ENCODE measurements at places on chromosomes 7 and 10.

DNA sequence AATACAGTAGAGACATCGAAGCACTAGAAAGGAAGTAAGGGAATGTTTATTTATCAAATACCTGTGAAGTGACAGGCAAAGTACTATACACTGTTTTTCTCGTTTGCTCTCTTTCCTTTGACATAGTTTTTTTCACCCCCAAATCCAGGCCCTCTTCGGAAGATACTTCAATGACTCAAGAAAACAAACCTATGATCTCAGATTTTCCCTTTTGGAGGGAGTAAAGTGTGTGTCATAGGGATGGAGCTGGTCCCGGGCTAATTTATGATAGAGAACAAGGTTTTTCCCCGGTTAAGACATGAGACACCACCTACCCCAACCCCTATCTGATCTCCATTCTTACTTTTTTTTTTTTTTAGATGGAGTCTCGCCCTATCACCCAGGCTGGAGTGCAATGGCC, 61.7 kb downstream of the MAP3K8 start:
- DNase-seq: no peak

DNA sequence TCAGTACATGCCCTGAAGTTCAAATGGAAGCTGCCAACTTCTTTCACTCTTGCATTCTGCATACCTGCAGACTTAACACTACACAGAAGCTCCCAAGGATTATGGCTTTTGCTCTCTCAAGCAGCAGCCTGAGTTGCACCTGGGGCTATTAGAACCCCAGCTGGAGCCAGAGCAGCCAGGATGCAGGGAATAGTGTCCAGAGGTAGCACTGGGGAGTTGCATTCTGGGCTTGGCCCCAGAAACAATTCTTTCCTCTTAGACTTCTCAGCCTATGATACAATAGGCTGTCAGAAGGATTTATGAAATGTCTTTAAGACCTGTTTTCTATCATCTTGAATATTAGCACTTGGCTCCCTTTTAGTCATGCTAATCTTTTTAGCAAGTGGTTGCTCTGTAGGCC, 886.7 kb upstream of the GHITM start:
- DNase-seq: peak; percentile 47

- no peak for DNase-seq
Measured at GRCh38 chr10:20110125-20111100, 294.2 kb downstream of the PLXDC2 start.

DNA sequence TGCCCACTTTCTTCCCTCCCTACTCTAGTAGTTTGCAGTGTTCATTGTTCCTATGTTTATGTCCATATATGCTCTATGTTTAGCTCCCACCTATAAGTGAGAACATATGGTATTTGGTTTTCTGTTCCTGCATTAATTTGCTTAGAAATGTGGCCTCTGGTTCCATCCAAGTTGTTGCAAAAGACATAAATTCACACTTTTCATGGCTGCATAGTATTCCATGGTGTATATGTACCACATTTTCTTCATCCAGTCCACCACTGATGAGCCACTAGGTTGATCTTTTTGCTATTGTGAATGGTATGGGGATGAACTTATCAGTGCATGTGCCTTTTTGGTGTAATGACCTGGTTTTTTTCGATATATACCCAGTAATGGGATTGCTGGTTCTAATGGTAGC, 1089.1 kb downstream of the GRM8 start:
- no peak for DNase-seq

DNA sequence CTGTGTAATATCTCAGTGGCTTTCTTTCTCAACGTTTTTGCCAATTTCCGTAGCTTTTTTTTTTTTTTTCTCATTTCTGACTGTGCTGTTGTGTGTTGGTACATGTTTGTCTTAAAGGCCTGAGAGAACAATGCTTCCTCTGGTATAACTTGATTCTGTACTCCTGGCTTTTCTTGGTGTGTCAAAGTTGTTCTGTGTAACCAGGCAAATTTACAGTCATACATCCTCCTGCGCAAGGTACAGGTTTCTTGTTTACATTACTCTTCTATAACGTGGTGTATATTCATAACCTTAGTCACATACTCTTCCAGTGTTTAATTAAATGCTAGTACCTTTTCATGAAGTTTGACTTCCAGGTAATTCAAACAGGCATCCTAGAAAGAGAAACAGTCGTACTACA, 8.3 kb upstream of the ARHGAP12 start:
- DNase-seq: no peak

GRCh38 chr10:421170-421569, 268.3 kb downstream of the DIP2C start:
- no peak for DNase-seq

GRCh38 chr10:52410916-52411315, 96.8 kb downstream of the DKK1 start:
- no peak for DNase-seq

GRCh38 chr10:111532139-111532538, 455.3 kb downstream of the ADRA2A start:
- no peak for DNase-seq

DNA sequence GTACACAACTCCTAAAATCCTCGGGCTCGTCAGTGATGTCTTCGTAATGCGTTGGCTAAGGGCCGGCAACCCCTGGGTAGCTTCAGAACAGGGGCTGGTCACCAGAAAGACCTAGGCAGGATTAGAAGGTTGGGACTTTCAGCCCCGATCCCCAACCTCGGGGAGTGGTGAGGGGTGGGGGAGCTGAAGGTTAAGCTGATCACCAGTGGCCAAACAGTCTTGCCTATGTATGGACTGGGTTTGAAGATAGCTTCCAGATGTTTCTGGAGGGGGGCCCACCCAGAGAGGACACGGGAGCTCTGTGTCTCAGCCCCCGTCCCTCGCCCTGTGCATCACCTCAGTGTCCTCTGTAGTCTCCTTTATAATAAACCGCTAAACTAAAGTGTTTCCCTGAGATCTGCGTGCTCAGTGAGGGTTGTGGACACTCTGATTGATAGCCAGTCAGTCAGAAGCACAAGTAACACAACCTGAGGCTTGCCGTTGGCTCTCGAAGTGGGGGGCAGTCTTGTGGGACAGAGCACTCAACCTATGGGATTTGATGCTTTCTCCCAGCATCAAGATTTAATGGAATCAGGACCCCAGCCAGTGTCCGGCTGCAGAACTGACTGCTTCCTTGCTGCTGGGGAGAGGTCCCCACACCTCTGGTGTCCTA, 10.0 kb downstream of the PPP2R2D start:
- DNase-seq: no peak

- DNase-seq: peak; percentile 59
Measured at GRCh38 chr7:6614953-6615722, at the start of gene ZNF853. Gene ZNF853 (plus strand): TSS chr7:6615610. CDS start chr7:6616175, 565 bp downstream.

GRCh38 chr7:157516311-157516710, 179.5 kb downstream of the DNAJB6 start:
- no peak for DNase-seq

DNA sequence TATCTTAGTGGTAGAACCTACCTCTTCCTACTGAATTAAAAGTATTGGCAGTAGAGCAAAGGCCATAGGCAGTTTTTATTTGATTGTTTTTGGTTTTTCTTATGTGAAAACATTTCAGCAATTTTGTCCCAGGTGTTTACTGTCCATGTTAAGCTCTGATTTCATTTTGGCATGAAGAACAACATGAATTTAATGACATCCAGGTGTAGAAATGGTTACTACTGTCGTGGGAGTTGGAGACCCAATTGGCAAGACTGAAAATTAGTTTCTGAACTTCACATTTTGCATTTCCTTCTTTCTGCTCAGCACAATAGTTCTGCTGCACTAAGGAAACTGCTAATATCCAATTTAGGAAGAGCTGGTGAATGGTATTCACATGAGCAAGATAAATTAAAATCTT, 38.0 kb upstream of the TMEM196 start:
- DNase-seq: no peak

DNA sequence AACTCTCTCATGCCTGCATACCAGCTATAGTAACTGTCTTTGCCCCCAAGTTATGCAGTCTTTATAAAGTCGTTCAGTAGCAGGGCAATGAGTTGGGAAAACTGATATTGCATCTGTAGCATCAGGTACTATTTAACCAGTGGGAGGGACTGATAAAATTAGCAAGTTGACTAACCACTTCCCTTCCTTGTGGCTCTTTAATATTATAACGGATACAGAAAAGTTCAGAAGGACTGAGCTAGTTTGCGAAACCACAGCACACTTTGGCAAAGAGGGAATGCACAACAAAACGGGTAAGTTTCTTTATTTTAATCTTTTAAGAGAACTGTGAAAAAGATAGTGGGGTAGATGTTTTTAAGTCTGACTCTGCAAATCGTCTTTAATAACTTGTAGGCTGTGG, 205.3 kb upstream of the HDAC9 start:
- DNase-seq: no peak

DNA sequence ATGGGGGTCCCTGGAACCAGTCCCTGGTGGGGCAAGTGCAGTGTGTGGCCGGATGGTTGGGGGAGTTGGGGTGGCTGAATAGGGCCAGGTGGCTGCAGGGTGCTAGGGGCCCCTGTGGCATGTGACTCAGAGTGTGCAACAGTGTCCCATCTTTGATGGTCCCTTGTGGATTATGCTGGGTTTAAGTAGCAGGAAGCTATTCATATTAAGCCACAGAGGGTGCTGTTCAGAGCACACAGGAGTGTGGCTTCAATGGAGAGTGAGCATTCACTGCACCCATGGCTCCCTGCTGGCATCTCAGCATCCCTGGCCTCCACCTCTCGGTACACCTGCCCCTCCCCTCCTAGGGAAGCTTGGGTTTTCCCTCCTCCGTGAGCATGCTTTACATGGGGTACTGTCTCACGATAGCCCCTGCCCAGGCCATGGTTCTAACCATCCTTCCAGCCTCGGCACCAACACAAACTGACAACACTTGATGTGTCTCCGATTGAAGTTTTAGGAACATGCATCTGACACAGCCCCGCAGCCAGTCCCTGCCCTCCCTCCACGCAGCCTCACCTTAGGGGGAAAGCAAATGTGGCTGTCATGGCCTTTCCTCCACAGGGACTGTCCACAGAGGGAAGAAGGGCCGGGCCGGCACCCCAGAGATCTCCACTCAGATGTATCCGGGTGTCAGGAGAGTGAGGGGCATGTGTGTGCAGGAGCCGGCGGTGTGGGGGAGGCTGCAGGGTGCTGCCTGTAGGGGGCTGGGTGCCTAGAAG, 30.4 kb upstream of the PPIF start:
- no peak for DNase-seq

GRCh38 chr10:44389150-44389549, 4.3 kb upstream of the CXCL12 start:
- DNase-seq: peak; percentile 40

GRCh38 chr7:129748356-129749109, 137.0 kb downstream of the NRF1 start:
- no peak for DNase-seq

GRCh38 chr7:139088268-139088667, 21.3 kb downstream of the ZC3HAV1 start:
- no peak for DNase-seq

DNA sequence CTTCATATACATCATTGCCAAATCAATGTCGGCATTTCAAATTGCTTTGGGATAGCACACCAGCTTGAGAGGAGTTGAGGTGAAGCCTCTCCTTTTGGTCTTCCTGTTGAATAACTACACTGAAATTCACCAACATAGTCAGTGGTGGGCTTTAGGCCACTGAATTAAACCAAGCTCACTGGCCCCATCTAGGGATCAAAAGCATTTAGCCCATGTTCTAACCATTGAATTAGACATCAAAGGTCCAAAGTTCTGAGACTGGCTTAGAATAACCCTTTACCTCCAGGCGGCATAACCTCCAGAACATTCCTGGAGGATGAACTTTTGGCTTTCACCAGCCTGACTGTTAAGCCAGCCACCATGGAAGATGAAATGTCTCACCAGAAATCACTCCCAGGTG, 54.6 kb downstream of the BPGM start:
- DNase-seq: no peak

- DNase-seq: peak; percentile 64
Measured at GRCh38 chr10:11685787-11686218, 56.4 kb upstream of the ECHDC3 start.

DNA sequence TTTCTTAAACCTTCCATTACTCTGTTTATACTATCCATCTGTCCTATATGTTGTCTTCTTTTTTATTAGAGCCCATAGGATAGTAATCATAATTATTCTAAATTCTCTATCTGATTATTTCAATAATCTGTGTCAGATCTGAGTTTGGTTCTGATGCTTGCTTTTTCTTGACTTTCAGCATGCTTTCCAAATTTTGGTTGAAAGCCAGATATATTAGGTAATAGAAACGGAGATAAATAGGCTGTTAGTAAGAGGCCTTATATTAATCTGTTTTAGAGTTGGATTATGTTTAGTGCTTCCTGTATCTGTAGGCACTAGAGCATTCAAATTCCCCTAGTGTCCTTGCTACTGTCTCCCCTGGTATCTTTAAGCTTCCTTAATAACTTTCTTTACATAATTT, 939.9 kb upstream of the GHITM start:
- no peak for DNase-seq

GRCh38 chr10:103648251-103648635, 154.7 kb downstream of the NEURL1 start:
- DNase-seq: peak; percentile 71

DNA sequence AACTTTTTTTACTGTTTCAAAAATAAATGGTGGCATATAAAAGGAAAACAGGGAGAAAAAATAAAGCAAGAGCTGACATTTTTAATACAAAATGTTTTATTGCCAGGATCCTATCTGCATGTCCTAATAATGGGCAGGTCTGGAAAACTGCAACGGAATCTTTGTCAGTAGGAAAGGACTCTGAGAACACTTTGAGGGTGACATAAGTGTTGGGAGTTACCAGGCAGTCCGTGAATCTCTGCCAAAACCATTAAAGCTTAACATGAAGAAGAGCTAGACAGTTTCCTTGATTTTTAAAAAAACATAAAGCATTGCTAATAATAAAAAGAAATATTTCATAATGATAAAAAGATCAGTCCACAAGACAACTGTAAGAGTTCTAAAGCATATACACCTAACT, 80.7 kb downstream of the AGMO start:
- no peak for DNase-seq

- DNase-seq: no peak
Measured at GRCh38 chr7:51034521-51035264, 252.0 kb upstream of the GRB10 start.

DNA sequence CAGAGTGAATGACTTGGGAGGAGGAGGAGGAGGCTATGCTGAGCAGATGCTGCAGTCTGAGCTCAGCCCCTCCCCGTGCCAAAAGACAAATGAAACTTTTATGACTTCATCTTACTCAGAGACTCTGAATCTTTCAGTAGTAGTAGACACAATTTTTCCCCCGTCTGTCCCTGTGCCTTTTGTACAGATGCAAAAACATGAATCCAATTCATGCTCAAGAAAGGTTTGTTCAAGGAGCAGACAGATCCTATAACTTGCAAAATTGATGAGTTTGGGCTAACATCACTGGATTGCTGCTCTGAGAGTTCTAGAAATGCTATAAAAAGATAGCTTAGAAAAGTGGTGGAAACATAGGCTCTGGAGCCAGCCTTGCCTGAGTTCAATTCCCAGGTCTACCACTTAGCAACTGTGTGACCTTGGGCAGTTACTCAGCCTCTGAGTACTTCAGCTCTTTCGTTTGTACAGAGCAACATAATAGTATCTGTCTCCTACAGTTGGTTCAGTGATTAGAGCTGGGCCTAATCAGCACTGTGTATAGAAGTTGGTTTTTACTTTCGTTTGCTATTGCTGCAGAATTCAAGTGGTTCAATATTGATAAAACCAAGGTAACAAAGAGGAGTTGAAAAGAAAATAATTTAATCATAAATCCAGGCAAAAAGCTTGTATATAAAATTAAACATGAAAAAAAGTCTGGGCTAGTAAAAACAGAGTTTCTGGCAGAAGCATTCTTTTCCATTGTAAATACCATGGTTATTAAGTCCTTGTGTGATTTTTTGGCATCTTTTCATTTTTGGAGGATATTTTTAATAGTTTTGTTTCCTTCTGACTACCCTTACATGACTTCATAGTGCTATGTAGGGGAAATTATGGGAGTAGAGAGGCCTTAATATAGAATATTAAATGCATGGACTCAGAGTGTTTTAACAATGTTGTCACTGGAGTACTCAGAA, 174.2 kb upstream of the ZNF32 start:
- DNase-seq: peak; percentile 58
